Mucosa of gallbladder (tissue), 1 donor: ENCODE measurements at places on chromosomes 11 and 22. TPM values are rescaled to one million over a fixed set of nuclear protein-coding genes. Genes with fewer than 3 reads are reported as not detected.

The KCNC1 gene
- not detected for total RNA-seq

The OR6X1 gene
- total RNA-seq: not detected

The THY1 gene
- total RNA-seq: 17.8 TPM

The HOATZ gene
- total RNA-seq: not detected

The SYTL2 gene
- 39.0 TPM for total RNA-seq

The PRRG4 gene
- 12.7 TPM for total RNA-seq

The TTC36 gene
- 1.2 TPM for total RNA-seq

GRCh38 chr11:35281169-35281688 is 138.1 kb downstream of the SLC1A2 start:
- no peak for DNase-seq

DNA sequence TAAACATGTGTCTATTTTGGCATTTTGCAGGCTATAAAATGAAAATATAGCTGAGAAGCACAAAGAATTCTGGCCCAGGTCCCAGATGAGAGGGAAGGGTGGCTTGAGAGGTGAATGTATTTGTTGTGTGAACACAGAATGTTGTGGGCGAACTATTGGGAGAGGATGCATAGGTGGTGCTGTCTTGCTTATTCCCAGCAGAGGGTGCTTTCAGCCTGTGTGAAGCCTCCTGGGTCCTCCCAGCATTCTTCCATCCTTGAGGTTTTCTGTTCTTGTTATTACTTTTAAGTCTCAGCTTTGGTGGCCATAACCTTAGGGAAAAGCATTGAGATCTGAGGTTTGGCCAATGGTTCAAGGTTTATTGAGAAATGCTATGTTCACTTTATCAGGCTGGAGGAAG is 108.7 kb upstream of the SNX19 start:
- no peak for DNase-seq

DNA sequence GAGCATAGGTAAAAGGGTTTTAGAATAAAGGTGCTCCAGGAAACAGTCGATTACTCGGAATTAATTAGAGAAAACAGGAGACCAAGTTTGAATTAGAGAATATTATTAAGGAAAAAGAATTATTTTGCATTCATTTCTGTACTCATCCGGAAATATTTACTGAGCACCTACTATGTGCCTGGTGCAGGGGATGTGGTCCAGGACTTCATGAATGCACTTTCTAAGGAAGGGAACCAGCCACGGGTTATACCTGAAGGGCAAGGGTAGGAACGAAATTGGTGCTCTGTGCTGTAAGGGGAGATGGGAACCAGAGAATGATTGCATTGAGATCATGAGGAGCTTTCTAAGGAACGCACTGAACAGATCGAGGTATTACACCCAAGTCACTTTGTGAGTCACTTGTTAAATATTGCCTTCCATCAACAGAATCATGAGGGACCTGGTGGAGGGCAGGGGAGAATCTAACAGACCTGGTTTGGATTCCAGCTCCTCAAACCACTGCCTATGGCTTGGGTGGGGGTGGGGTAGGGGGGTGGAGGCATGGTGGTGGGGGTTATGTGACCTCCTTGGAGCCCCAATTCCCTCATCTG is 40.9 kb downstream of the C11orf96 start:
- no peak for DNase-seq

The KDM4D gene
- 0.66 TPM for total RNA-seq

GRCh38 chr11:95375451-95375850 is 144.4 kb upstream of the SESN3 start:
- no peak for DNase-seq
